NB4 (cell line): ENCODE measurements at places on chromosomes 16 and 17.

GRCh38 chr16:21663889-21664647 is at the start of gene OTOA:
Gene OTOA, plus strand, starts transcription at chr16:21663968. Its CDS starts 14,547 bp downstream, at chr16:21678515.
- no peak for DNase-seq

DNA sequence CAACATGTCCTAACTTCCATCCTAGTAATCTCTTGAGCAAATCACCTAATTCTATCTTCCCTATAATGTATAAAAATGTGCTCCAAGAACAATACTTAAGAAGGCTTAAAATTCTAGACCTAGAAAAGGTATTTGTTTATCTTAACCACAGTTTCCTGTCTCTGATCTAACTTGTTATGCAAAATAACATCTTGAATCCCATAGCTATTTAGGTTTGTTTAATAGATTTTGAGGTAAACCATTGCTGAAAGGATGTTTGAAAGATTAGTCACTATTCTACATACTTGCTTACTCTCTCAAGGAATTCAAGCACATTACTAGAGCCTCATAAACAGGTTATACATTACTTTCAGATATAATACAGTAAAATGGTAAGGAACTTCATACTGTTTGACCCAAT is 13.0 kb downstream of the CA10 start:
- no peak for DNase-seq

GRCh38 chr17:163514-164098 is 17.8 kb downstream of the DOC2B start:
- no peak for DNase-seq

DNA sequence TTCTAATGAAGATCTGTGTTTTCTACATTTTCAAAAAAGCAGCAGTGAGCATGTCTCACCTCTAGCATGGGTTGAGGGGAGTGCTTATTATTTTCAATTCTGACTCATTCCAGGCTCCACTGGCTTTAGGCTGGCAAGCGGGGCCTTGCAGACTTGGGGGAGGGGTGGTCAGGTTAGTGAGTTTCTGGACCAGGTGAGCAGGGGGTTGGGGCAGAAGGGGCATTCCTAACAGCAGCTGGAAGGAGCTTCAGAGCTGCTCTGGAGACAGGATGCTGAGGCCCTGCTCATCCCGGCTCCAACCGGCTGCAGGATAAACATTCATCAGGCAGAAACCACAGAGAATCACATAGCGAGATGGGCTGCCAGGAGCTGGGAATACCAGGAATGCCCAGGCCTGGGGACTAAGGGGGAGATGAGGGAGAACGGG is 10.5 kb upstream of the KRT19 start:
- DNase-seq, result no peak

DNA sequence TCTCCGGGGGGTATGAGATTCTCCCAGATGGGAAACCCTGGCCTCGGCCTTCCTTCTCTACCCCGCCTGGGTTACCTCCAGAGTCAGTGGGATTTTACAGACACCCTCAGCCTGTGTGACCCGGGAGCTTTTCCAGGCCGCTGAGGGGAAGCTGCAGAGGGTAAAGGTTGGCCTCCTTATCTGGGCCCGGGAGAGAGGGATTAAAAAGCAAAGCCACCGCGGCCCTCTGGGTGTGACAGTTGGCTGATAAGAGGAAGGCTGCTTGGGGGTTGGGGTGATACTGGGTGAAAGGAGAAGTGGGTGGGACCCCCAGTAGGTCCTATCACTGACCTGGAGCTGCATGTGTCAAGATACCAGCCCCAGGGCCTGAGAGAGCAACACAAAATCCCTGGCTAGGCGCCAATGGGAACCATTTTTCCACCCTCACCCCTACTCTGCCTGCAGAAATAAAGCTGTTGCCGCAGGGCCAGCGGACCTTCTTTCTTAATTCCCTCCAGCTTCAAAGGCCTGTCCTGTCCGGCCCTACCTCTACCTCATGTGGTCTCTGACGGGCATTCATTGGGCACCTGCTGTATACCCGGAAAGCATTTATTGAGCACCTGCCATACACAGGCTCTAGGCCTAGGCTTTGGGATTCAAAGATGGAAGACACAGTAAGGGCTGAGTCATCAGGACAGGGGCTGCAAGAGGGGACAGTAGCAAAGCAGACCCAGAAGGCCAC is 77.6 kb upstream of the GSE1 start:
- peak; percentile 89 for DNase-seq

- no peak for DNase-seq
Measured at GRCh38 chr17:12998461-12998860, 19.4 kb downstream of the ELAC2 start.

DNA sequence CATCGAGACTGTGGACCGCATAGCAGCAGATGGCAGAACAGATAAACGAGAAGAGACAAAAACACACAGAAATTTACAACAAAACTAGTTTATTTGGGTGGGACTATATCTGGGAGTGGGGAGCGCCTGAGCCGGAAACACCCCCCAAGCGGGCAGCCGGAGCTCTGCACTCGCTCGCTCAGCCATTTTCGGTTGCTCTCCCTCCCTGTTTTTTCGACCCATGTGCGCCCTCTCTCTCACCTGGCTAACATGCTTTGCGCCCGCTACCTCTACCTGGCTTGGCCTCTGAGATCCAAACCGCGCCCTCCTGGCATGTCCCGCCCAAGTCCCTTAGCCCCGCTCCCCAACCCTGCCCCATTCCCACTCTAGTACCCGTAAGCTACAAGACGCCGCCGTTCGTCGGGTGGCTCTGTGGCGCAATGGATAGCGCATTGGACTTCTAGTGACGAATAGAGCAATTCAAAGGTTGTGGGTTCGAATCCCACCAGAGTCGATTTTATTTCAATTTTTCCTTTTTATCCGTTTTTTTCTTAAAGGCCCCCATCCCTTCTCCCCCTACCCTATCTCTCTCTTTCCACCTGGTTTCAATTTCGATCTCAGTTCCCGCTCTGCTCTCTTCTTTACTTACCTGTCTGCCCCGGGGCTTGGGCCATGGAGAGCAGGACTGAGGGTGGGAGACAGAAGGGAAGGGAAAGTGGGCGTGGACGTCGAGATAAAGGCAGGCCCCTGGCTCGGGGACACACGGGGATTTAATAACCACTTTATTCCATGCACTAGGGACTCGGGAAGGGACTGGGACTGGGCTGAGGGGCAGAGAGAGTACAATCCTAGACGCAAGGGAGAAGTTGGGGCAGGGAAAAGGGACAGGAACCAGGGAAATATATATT is 2.4 kb upstream of the ALOXE3 start:
- peak; percentile 76 for DNase-seq

GRCh38 chr17:52158450-52159042 is at the start of gene CA10:
Gene CA10, minus strand, starts transcription at chr17:52158714.
- DNase-seq, result no peak

DNA sequence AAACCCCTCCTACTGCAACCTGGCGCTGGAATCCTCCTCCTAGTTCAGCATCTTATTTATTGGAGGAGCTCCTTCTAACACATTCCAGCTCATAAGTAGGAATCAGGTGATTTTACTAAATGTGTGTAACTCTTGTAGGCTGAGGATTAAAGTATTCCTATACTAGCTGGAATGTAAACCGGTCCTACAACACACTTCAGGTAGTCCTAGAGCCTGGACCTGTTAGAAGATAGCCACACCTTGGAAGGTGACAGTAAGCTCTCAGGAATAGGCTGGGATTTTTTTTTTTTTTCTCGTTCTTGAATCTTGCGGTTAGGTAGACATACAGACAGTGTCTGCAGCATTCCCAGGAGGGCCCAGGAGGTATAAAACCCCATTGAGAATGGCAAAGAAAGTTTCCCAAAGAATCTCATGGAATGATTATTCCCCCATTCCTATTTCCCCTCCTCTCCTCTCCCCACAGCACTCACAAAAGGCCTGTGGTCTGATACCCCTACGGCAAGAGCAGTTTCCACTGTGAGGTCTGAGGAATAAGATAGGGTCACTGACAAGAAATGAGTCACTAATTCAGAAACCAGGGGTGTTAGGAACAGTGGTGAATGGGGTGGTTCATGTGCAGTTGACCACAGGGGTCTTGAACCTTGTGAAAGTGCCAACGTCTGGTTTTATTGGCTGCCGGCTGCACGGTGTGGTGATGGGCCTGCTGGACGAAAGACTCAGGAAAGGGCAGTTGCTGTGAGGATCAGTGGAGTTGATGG is 267.1 kb downstream of the UTP18 start:
- no peak for DNase-seq
